ENCODE measurements at places on chromosomes 12 and 14.

GRCh38 chr14:103091041-103091882, 3.3 kb upstream of the EXOC3L4 start:
- peak; percentile 59 for DNase-seq

GRCh38 chr14:31880935-31881334, 196.2 kb upstream of the ARHGAP5 start:
- no peak for DNase-seq

GRCh38 chr12:104354167-104354867, 50.8 kb downstream of the EID3 start:
- no peak for DNase-seq

DNA sequence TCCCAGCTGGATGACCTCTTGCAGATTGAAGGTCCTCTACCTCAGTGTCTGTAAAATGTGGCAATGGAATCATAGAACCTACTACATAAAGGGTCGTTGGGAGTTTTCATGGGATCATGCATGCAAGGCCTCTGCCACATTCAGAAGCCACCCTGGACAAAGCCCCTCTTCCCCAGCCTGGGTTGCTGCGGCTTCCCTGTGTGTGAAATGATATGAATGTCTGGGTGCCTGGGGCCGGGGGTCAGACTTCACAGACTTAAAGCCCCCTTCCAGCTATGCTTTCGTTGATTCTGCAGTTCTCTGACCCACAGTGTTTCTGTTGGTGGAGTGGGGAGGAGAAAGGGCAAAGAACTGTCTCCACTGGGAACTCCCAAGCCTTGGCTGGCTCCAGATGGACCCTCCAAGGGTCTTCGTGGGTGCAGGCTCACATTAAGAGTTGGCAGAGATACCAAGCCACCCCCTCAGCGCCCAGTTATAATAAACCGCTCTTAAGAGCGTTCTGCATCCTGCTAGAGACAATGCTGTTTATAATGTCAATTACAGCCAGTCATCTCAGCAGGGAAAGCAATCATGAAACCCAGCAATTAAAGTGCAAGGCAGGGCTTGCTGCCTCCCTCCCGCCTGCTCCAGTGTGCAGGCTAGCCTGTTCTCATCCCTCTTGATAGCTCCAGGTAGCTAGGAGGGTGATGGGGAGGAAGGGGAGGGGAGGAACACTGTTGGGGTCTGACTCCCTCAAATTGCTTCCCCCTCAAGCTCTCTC, 210.9 kb upstream of the FKBP4 start:
- DNase-seq, result no peak

GRCh38 chr12:7647071-7647470, 18.6 kb downstream of the APOBEC1 start:
- DNase-seq, result no peak

Data from activated CD8-positive, alpha-beta memory T cell treated with anti-CD3 and anti-CD28 coated beads for 48 hours (primary cell).